ENCODE measurements at places on chromosomes 5 and 9. TPM values are rescaled to one million over a fixed set of nuclear protein-coding genes. Genes with fewer than 3 reads are reported as not detected.

- no peak for DNase-seq
- H3K4me1 ChIP-seq = peaks cover 6% of the 10 kb centered on the region
- no peaks in the 10 kb centered on the region for H3K36me3 ChIP-seq
- no peaks in the 10 kb centered on the region for H3K27me3 ChIP-seq
- no peak overlapping the region for H3K4me3 ChIP-seq
Measured at GRCh38 chr9:27279611-27280010, 17.3 kb downstream of the EQTN start.

DNA sequence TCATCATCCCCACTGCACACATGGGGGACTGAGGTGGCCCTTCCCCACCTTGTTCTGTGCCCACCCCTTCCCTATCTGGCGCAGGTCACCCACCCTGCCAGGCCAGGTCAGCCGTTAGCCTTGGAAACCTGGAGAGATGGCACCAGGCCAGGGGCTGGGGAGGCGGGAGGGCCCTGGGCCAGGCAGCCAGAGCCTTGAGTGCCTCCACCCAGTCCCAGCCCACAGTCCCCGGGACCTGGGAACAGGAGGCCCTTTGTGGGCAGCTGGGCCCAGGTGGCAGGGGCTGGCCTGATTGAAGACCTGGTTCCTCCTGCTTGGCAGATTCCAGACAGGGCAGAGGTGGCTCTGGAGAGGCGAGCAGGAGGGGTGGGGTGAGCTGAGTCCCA is 70.6 kb downstream of the LRSAM1 start:
- H3K27ac ChIP-seq = no peak overlapping the region
- no peaks in the 10 kb centered on the region for H3K36me3 ChIP-seq
- no peak overlapping the region for H3K4me3 ChIP-seq
- DNase-seq = no peak

- H3K27me3 ChIP-seq = no peaks in the 10 kb centered on the region
- DNase-seq = no peak
- no peaks in the 10 kb centered on the region for H3K4me1 ChIP-seq
Measured at GRCh38 chr5:59483971-59484472, 409.5 kb downstream of the PDE4D start.

- no peak for DNase-seq
- H3K27ac ChIP-seq = no peak overlapping the region
- no peaks in the 10 kb centered on the region for H3K27me3 ChIP-seq
- H3K36me3 ChIP-seq = peaks cover 16% of the 10 kb centered on the region
- H3K4me3 ChIP-seq = no peak overlapping the region
- no peaks in the 10 kb centered on the region for H3K4me1 ChIP-seq
Measured at GRCh38 chr9:437574-438001, 222.9 kb downstream of the DOCK8 start.

- no peaks in the 10 kb centered on the region for H3K36me3 ChIP-seq
- no peak overlapping the region for H3K27ac ChIP-seq
- no peak overlapping the region for H3K4me3 ChIP-seq
Measured at GRCh38 chr9:108073823-108074222, 584.3 kb upstream of the KLF4 start.

DNA sequence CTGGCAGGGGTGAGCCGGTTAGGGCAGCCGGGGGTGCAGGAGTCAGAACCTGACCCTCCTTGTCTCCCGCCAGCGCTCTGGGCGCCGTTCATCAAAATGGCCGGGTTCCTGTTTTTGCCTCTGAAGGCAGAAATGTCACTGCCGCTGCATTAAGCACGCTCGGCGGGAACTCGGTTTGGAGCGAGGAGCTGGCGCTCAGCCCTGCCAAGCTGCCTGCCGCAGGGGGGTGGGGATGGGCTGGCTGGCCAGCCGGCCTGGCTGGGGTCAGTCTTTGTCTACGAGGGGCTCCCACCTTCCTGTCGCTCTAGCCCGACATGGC is 63.7 kb downstream of the CXXC5 start:
- H3K27me3 ChIP-seq = no peaks in the 10 kb centered on the region
- H3K4me3 ChIP-seq = peak overlapping the region; percentile 73
- peak; percentile 70 for DNase-seq
- H3K4me1 ChIP-seq = peaks cover 25% of the 10 kb centered on the region

DNA sequence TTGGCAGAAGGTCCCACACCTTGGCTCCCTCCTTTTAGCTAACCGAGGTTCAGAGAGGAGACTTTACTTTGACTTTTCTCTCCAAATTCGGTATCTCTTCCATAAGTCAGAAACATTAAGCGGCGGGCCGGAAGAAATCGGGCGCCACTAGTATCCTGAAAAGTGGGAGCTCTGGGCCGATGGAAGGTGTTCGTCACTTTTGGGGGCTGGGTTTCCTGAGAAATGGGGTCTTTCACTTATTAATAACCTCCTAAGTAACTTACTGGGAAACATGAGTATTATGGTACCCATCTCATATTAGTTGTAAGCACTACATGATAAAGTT is 716 bp downstream of the STX17 start:
- H3K27ac ChIP-seq = peak overlapping the region; percentile 91
- no peaks in the 10 kb centered on the region for H3K27me3 ChIP-seq
- peaks cover 14% of the 10 kb centered on the region for H3K4me1 ChIP-seq
- DNase-seq = no peak
- H3K36me3 ChIP-seq = no peaks in the 10 kb centered on the region

- no peak overlapping the region for H3K27ac ChIP-seq
- H3K4me3 ChIP-seq = no peak overlapping the region
- no peaks in the 10 kb centered on the region for H3K27me3 ChIP-seq
- H3K4me1 ChIP-seq = no peaks in the 10 kb centered on the region
Measured at GRCh38 chr5:13316176-13316575, 628.3 kb downstream of the DNAH5 start.

GRCh38 chr5:126753227-126753626 is 23.7 kb upstream of the LMNB1 start:
- peaks cover 5% of the 10 kb centered on the region for H3K4me1 ChIP-seq

GRCh38 chr5:177607452-177608192 is 7.7 kb downstream of the B4GALT7 start:
- peak; percentile 71 for DNase-seq
- no peak overlapping the region for H3K27ac ChIP-seq
- H3K4me1 ChIP-seq = peaks cover 5% of the 10 kb centered on the region
- no peak overlapping the region for H3K4me3 ChIP-seq
- peaks cover 10% of the 10 kb centered on the region for H3K36me3 ChIP-seq

- no peak overlapping the region for H3K4me3 ChIP-seq
- H3K36me3 ChIP-seq = no peaks in the 10 kb centered on the region
- DNase-seq = no peak
- H3K27me3 ChIP-seq = no peaks in the 10 kb centered on the region
- H3K27ac ChIP-seq = no peak overlapping the region
Measured at GRCh38 chr5:90612919-90613318, 54.3 kb downstream of the ADGRV1 start.

DNA sequence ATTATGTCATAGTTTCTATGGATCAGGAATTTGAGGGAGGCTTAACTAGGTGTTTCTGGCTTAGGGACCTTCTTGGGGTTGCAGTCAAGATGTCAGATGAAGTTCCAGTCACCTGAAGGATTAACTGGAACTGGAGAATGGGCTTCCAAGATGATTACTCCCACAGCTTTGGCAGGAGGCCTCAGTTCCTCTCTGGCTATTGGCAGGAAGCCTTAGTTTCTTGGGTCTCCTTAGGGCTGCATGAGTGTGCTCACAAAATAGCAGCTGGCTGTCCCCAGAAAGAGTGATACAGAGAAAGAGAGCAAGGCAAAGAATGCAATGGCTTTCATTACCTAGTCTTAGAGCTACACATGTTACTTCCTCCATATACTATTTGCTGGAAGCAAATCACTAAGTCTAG is 138.1 kb upstream of the TLE4 start:
- H3K27ac ChIP-seq = no peak overlapping the region
- H3K4me1 ChIP-seq = no peaks in the 10 kb centered on the region
- H3K4me3 ChIP-seq = no peak overlapping the region
- H3K36me3 ChIP-seq = no peaks in the 10 kb centered on the region

- H3K36me3 ChIP-seq = no peaks in the 10 kb centered on the region
- H3K27me3 ChIP-seq = no peaks in the 10 kb centered on the region
- H3K4me1 ChIP-seq = no peaks in the 10 kb centered on the region
- DNase-seq = no peak
- H3K4me3 ChIP-seq = no peak overlapping the region
Measured at GRCh38 chr5:65326922-65327321, 154.8 kb downstream of the ADAMTS6 start.

DNA sequence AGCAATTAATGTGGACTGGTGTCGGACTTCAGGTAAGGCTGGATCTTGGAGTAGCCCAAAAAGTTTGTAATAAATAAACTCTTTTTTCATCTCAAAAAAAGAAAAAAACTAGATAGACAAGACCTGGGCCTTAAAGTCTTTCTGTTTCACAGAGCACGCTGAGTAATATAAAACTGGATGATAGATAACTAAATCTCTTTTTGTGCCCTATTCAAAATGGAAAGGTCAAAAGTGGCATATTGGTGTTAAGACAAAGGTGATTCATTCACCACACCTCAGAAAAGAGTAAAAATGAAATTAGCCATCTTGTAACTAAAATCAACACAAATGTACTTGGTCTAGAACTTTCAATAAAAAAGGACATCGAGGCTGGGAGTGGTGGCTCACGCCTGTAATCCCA is 30.3 kb upstream of the RFK start:
- DNase-seq = no peak
- no peaks in the 10 kb centered on the region for H3K4me1 ChIP-seq
- H3K27me3 ChIP-seq = no peaks in the 10 kb centered on the region
- no peak overlapping the region for H3K27ac ChIP-seq
- no peaks in the 10 kb centered on the region for H3K36me3 ChIP-seq
- H3K4me3 ChIP-seq = no peak overlapping the region

GRCh38 chr5:122653087-122654017 is 121.5 kb upstream of the SNX2 start:
- no peaks in the 10 kb centered on the region for H3K36me3 ChIP-seq
- H3K4me3 ChIP-seq = no peak overlapping the region
- H3K4me1 ChIP-seq = no peaks in the 10 kb centered on the region
- DNase-seq = no peak
- H3K27me3 ChIP-seq = no peaks in the 10 kb centered on the region

GRCh38 chr5:35369965-35370790 is 139.9 kb upstream of the PRLR start:
- no peak overlapping the region for H3K4me3 ChIP-seq
- no peaks in the 10 kb centered on the region for H3K27me3 ChIP-seq
- no peak for DNase-seq
- H3K36me3 ChIP-seq = no peaks in the 10 kb centered on the region

DNA sequence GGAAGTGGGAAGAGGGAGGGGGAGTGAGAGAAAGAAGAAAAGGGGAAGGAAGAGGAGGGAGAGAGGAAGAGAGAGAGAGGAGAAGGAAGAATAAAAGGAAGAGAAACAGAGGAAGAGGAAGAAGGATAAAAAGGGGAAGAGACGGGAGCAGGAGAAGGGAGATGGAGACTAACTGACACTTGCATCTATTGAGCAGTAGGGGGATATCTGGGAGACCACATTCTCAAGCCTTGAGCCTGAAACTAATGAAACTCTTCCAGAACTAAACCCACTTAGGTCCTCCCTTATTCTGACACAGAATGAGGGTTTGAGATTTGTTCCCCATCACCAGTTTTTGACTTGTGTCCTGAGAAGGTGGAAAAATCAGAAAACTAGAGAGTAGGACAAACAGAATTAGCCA is 533.3 kb downstream of the CDH12 start:
- no peak for DNase-seq
- H3K36me3 ChIP-seq = no peaks in the 10 kb centered on the region
- H3K27me3 ChIP-seq = no peaks in the 10 kb centered on the region
- no peak overlapping the region for H3K27ac ChIP-seq
- no peaks in the 10 kb centered on the region for H3K4me1 ChIP-seq

DNA sequence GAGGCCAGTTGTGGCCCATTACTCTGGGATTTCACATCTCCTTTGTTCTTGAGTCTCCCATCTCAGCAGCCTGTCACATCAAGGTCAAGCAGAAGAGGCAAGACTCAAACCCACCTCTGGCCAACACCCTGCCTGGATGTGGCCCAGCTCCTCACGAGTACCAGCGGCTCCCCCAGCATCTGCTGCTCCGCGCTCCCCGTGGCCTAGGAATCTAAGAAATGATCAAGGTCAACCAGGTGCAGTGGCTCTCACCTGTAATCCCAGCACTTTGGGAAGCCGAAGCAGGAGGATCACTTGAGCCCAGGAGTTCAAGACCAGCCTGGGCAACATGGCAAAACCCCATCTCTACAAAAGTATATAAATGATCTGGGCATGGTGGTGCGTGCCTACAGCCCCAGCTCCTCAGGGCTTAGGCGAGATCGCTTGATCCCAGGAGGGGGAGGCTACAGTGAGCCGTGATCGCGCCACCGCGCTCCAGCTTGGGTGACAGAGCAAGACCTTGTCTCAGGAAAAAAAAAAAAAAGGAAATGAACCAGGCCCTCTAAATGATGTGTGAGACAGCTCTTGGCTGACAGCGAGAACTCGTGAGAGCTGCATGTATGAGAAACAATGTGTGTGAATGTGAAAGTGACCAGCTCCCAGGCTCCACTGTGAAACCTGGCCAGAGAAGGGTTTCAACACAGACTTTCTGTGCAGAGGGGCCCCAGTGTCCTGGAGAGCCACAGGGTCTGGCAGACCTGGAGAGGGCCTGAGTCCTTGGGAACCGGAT is 61.6 kb upstream of the ANGPTL2 start:
- DNase-seq = no peak
- H3K4me1 ChIP-seq = no peaks in the 10 kb centered on the region
- H3K27me3 ChIP-seq = no peaks in the 10 kb centered on the region
- H3K36me3 ChIP-seq = peaks cover 2% of the 10 kb centered on the region
- H3K27ac ChIP-seq = no peak overlapping the region

DNA sequence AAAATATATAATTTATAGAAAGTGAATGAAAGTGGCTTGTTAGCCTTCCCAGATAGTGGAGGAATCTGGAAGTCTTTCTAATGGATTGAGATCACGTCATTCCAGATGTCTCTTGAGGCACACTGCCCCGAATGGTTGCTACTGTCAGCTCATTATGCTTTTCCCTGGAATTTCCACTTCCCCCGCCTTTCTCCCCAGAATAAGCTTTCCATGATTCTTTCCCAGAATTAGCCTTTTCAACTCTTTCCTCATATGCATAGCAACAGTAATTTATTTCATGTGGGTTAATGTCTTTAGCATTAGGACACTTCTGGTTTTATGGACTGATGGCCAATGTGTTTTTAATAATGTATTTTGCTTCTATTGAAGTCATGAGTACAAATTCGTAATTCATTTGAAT is 81.5 kb downstream of the PALM2AKAP2 start:
- H3K4me3 ChIP-seq = no peak overlapping the region
- no peaks in the 10 kb centered on the region for H3K27me3 ChIP-seq

Gene MAMDC4
- total RNA-seq = 7.6 TPM

Gene UGT3A1
- total RNA-seq = not detected

Gene PCA3
- total RNA-seq = not detected

Gene ZDHHC21
- 35.5 TPM for total RNA-seq

Gene CD274
- total RNA-seq = 7.0 TPM

Gene RASGEF1C
- not detected for total RNA-seq

Gene CLINT1
- total RNA-seq = 69.7 TPM

Gene PPP2R2B
- total RNA-seq = not detected

Gene FOXD4L3
- total RNA-seq = 0.22 TPM

Gene CD14
- 1.8 TPM for total RNA-seq
